ENCODE measurements at places on chromosomes 5 and 9.

GRCh38 chr5:43312699-43313034, 545 bp downstream of the HMGCS1 start:
- DNase-seq: peak; percentile 15

DNA sequence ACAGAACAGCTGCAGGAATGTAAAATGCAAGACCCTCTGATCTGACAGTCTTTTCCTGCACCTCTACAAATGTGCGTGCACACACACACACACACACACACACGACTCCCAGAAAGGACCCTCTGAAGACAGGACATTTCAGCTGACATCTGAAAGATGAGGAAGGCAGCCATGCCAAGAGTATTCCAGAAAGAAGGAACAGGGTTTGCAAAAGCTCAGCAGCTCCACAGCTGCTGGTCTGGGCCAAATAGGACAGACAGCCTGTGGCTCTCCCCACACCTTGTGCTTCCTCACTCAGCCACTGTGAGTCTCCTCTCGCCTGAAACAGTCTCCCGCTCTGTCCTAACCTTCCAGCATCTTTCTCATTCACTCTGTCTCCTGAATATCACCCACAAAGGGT, 189.0 kb downstream of the PALM2AKAP2 start:
- no peak for DNase-seq

GRCh38 chr9:88551546-88552137, 16.7 kb downstream of the NXNL2 start:
- no peak for DNase-seq

GRCh38 chr9:86756576-86757381, 190.5 kb downstream of the GAS1 start:
- DNase-seq: no peak

- DNase-seq: no peak
Observed at GRCh38 chr5:129653442-129653841, 94.5 kb upstream of the MINAR2 start.

GRCh38 chr9:4661611-4662010, 483 bp upstream of the PLPP6 start:
- DNase-seq: no peak

DNA sequence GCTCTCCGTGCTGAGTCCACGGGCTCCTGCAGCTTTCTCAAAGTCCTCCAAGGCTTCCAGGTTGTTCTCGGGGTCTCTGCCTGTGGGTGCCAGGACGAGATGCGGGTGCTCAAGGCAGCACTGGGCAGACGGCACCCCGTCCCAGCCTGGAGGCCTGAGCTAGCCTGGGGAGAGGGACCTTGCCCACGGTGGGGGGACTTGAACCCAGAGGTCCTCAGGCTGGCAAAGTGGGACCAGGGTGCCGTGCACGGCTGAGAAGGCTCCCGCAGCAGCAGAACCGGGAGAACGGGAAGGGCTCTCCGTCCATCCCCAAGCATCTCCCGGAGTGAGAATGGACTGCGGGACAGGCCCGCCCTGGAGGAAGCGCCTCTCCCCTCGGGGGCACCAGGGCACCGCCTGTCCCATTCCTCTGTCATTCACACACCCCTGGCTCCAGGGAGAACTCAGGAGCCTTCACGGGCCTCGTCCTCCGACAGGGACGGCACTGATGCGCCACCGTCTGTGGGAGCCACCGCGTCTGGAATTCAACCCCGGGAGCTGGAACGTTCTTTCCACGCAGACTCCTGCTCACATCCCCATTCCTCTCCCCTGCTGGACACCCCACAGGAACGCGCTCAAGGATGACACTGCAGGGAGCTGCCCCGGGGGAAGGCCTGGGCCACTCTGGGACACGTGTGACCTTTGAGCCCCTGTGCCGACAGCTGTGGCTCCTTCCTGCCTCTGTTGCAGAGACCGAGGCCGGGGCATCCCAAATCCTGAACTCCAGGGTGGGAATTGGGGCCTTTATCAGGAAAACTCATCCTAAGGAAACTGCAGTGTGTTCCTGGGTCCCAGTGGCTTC, 16.3 kb upstream of the OBP2B start:
- no peak for DNase-seq

DNA sequence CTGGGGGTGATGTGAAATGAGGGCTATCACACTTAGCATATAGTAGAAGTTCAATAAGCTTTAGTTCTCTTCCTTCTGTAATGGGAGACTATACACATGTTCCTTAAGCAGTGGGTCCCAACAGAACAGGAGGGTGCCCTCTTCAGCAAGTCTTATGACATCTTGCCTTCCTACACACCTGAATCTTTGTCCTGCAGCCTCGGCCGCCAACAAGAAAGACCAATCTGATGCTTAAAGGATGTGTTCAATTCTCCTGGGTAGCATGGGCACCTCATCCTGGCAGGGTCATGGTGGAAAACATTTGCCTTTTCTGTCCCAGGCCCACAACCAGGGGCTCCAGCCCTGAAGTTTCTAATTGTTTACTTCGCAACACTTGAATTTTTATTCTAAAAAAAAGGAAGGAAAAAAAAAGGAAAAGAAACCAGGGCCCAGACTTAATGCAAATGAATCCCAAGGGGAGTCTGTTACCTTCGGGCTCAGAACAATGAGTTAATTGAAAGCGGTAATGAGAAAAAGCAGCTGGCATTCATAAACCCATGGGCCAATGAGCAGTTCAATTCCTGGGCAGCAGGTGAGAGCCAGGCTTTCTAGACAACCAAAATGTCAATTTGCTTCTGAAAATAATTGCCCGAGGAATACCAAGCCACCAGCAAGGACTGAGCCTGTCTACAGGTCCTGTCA, 26.2 kb upstream of the SMAD5 start:
- no peak for DNase-seq

GRCh38 chr9:121498150-121498486, 1.5 kb downstream of the GGTA1 start:
- DNase-seq: peak; percentile 9

DNA sequence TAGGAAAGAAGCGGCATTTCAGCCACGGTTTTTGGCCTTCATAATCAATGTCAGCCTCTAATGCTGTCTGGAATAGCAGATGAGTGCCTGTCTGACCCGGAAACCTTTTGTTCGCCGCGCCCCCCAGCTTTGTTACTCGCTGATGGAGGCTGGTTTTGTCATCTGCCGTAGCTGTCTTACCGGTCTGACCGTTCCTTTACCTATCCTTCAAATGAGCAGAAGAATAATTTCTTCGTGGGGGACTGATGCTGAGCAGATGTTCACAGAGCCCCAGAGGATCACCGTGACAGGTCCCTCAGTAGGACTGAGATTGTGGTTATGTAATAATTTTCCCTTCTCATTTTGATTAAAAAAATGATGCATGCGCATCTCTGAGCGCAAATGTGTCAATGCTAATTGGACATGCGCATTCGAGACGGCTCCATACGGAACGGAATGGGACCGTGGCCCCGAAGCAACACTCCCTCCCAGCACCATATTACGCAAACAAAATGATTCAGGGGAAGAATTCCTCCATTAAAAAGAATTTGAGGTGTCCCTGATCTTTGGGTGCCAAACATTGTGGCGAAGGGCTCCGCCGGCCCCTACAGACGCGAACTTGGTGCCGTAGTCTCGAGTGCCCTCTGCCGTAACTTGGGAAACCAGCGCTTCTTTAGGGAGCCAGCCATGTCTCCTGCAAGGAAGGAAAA, 27.6 kb downstream of the TLX3 start:
- DNase-seq: no peak

- no peak for DNase-seq
Observed at GRCh38 chr5:65831276-65831675, 95.1 kb upstream of the ERBIN start.

GRCh38 chr5:56476487-56476856, 243.3 kb upstream of the ANKRD55 start:
- no peak for DNase-seq

DNA sequence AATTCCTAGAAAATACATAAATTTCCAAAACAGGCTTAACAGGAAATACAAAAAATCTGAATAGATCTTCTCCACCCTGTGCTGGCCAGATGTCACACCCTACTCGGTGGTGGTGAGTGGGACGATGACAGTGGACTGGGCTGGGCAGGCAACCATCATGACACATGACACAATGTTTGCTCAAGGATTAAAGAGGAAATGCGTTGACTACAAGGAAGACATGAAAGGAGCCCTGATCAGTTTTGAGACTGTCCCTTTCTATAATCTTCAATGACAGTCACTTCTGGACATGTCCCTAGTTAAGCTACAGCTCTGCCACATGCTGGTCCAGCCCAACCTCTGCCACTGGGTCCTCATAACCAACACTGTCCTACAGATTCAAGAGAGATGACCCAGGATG, 99.8 kb downstream of the ZDHHC21 start:
- DNase-seq: no peak

GRCh38 chr5:32020271-32020670, 153.8 kb downstream of the GOLPH3 start:
- DNase-seq: no peak

DNA sequence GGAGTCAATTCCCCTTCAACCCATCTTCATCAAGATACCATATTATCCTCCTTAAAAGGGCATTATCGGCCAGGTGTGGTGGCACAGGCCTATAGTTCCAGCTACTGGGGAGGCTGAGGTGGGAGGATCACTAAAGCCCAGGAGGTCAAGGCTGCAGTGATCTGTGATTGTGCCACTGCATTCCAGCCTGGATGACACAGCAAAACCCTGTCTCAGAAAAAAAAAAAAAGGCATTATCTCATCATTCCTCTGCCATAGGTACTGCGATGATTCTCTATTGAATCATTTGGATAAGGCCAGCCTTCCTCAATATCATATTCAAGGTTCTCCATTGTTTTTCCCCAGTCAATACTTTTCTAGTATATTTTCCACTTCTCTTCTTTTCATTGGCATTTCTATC, 39.2 kb upstream of the RAB3C start:
- DNase-seq: no peak
